Stimulated activated CD8-positive, alpha-beta memory T cell treated with anti-CD3 and anti-CD28 coated beads, Interleukin-7, amount 100 ng/mL, for 1 hour (primary cell): ENCODE measurements at places on chromosomes 1 and 21.

- DNase-seq: no peak
Observed at GRCh38 chr1:236120721-236121153, 21.6 kb upstream of the GPR137B start.

- DNase-seq: no peak
Observed at GRCh38 chr1:165647970-165648369, 16.9 kb downstream of the MGST3 start.

DNA sequence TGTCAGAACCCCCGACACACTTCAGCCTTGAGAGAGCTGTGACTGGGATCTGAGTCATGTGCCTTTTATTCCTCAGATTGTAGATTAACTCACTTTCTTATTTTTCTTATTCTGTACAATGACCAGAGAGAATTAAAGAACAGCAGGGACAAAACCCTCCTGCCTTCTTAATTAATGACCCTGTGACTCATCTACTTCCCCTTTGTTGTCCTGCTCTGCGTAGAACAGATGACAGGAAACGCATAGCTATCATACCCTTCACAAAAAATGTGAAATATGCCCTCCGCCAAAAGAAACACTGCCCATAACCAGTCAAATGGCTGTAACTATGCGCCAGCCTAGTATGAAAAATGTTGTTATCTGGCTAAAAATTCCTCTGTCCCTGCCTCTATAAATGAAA, 9.1 kb upstream of the PADI2 start:
- no peak for DNase-seq

GRCh38 chr1:244236101-244236500, 185.0 kb downstream of the ZBTB18 start:
- no peak for DNase-seq

- DNase-seq: no peak
Observed at GRCh38 chr1:42317308-42317707, 17.7 kb downstream of the FOXJ3 start.

- DNase-seq: no peak
Observed at GRCh38 chr21:45316871-45317397, 29.2 kb upstream of the POFUT2 start.

DNA sequence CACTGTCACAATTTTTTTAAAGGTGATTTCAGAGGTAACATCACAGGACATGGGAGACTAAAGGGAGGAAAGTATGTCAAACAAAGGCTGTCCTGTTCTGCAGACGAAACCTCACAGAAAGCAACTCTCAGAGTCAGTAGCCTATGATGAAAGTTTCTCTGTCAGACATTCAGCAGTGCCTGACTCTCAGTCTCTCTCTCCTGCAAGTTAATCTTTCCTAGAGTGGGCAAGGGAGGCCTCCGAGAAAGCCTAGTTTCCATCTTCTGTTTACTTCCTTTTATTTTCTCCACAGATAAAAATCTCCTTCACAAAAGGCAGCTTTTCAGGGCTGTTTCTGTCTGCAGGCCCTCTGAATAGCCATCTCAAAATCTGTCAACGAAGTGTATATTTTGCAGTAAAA, 24.9 kb upstream of the FMO2 start:
- DNase-seq: no peak
